ENCODE measurements at places on chromosomes 3 and 15.

GRCh38 chr3:22296601-22297000 lies 545.6 kb upstream of the ZNF385D start:
- no peak for DNase-seq

DNA sequence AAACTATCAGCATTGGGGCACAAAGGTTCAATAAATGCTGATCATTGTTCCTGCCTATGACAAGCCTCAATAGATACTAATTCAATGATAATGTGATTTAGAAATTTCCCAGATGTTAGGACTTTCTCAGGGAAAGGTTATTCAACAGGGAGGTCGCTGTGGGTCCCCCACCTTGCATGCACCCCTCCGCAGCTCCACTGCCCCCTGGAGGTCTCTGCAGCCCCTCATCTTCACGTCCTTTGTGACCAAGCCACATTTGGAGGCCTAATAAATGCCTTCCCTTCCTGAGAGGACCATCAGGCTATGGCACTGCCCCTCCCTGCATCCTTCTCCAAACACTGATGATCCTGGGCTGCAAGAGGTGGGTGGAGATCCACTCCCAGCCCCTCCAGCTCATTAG lies 50.2 kb downstream of the NOX5 start:
- no peak for DNase-seq

DNA sequence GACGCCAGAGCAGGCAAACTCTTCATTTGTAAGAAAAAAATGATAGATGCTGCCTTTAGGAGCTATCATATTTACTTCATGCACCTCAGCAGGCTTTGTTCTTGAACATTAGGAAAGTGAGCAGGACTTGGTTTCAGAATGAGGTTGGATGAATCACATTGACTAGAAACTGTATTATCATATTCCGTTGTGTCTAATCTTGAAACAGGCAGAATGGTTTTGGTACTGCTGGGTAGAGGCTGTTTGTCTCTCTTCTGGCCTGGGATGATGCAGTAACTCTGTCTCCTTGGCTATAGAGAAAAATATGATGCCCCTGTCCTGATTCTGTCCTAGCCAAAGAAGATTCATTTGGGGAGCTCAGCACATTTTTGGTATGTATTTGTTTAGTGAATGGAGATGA lies 344.2 kb upstream of the GRM7 start:
- no peak for DNase-seq

DNA sequence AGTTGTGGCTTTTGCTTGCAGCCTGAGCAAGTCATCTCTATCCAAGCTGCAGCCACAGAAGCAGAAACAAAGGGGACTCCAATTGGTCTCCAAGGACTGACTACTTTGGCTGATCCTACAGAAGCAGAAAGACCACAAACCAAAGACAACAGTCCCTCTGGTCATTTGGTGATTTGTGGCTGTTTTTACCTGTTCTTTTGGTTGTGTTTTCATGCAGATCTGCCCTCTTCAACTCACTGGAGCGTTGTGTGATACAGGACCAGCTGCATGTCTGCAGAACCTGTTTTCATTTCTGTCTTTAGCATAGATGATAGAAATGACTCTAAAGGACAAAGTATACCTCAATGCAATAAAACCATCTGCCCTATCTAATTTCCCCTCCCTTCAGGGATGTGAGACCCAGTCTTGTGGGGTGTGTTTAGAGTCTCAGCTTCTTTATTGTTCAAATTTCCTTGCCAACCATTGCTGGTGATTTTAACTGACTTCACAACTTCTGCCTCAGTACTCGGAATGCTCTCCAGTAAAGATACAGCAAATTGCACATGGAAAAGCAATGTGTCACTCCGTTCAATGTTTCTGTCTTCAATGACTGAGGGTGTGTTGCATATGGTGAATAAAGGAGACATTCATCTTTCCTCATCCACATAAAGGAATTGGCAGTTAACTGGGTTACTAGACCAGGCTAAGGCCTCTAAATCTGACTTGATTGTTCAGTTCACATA lies 48.9 kb upstream of the SLC7A14 start:
- no peak for DNase-seq

DNA sequence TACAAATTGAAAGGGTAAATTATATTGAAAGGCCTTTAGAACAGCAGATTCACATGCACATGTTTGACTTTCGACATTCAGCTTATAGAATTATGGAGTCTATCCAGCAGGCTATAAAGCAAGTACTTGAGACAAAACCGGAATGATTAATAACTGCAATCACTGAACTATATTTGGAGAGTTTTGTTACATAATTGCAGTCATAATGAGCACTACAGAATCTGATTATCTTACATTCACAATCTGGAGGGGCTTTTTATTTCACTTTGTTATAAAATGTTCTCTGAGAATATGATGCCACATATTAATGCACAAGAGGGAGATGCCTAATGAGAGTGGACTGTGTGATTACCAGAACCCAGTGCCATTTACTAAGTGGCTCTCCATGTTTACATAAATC lies 64.3 kb downstream of the NSUN3 start:
- DNase-seq = no peak

GRCh38 chr3:140336465-140336864 lies 341.4 kb upstream of the TRIM42 start:
- no peak for DNase-seq

GRCh38 chr15:48888836-48889235 lies 10.9 kb downstream of the EID1 start:
- no peak for DNase-seq

GRCh38 chr15:72764656-72765055 lies 18.9 kb downstream of the ADPGK start:
- DNase-seq = no peak

GRCh38 chr15:45442507-45443135 lies 64.3 kb upstream of the GATM start:
- no peak for DNase-seq

DNA sequence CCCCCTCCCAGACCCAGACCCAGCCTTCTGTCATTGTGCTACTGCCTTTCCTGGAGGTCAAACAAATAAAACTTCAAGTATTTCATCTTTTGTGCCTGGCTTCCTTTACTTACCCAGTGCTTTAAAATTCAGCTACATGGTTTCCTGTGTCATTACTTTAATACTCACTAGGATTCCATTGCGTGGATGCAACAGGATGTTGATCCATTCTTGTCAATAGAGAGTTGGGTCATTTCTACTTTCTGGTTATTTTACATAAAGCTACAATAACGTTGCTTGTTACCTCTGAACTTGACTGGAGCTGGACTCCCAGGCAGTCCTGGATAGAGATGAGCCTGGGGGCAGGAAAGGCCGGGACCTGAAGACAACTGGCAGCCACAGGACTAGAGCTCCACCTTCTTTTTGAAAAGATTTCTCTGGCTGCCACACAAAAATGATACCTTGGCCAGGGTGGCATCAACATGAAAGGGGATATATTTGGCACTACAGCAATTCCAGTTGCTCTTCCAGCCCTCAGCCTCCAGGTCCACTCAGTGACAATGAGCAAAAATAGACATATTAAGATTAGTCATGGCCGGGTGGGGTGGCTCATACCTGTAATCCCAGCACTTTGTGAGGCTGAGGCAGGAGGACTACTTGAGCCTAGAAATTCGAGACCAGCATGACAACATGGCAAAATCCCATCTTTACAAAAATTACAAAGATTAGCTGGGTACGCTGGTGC lies 23.3 kb upstream of the HEG1 start:
- DNase-seq = no peak

GRCh38 chr15:67199881-67200763 lies 54.3 kb downstream of the AAGAB start:
- DNase-seq = no peak

DNA sequence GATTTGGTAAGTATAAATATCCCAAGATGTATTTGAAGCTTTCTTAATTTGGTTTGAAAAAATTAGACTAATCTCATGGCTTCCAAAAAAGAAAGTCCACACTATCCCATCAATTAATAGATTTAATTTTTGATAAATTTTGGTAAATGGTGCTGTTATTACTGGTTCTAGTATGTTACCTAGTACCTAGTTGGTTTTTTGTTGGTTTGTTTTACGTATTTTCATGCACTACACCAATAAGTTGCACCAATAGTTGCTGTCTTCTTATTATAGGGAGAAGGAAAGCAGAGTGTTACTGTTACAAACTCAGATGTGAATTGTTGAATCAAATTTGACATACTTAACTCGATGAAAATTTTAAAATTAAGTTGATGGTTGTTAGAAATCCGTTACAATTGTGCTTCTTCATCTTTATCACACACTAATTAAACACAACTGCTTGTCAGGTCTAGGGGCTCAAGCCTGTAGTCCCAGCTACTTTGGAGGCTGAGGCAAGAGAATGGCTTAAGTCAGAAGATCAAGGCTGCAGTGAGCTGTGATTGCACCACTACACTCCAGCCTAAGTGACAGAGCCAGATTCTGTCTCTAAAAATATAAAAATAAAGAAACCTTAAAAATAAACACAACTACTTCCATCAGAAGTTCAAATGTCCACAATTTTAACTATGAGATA lies 23.1 kb upstream of the MBNL1 start:
- no peak for DNase-seq

GRCh38 chr15:52683580-52683979 lies 4.4 kb upstream of the ATOSA start:
- DNase-seq = no peak

GRCh38 chr15:78830514-78831228 lies 19.4 kb upstream of the ADAMTS7 start:
- DNase-seq = no peak

GRCh38 chr3:22257252-22257651 lies 506.2 kb upstream of the ZNF385D start:
- DNase-seq = no peak

- DNase-seq = no peak
Observed at GRCh38 chr3:141498598-141499223, 11.9 kb downstream of the RASA2 start.

- DNase-seq = no peak
Observed at GRCh38 chr15:33014586-33014985, 179.9 kb downstream of the FMN1 start.
